Osteoblast (primary cell): ENCODE measurements at places on chromosomes 13 and 19.

DNA sequence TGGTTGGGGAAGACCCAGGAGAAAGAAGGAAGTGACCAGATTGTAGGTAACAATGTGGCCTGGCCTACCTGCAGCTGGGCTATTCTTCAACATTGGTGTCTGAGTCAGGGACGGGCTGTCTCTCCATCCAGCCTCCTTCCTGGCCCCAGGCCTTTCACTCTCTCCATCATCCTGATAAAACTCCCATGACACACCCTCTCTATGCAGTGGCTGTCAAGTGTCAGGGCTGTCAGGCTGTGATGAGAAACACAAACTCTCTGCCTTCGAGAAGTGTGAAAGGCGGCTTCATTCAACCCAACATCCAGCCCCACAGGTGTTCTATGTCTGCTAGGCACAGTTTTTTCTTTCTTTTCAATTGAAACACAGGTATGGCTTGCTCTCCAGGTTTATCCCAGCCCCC lies 153.3 kb upstream of the VSTM2B start:
- H3K4me3 ChIP-seq = no peak overlapping the region
- no peaks in the 10 kb centered on the region for H3K36me3 ChIP-seq
- no peaks in the 10 kb centered on the region for H3K4me1 ChIP-seq

DNA sequence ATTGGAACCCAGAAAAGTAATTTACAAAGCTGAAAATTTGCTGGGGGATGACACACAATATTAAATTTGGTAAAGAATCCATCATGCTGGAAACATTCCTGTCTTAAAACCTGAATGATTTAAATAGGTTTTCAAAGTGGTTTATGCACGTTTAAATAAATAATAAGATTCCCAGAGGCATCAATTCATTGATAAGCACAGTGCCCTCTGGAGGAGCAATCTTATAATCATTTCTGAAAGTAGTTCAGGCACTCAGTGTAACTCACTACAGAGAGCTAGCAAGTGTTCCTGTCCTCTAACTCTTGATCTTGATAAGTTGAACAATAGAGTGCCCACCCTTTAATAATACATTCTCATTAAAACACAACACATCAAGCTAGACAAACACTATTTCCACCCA lies 43.5 kb upstream of the SHISA2 start:
- H3K27me3 ChIP-seq = no peaks in the 10 kb centered on the region
- H3K36me3 ChIP-seq = no peaks in the 10 kb centered on the region
- H3K27ac ChIP-seq = no peak overlapping the region
- DNase-seq = no peak
- no peaks in the 10 kb centered on the region for H3K4me1 ChIP-seq

GRCh38 chr19:38642176-38642575 lies 5.3 kb upstream of the ACTN4 start:
- no peak overlapping the region for H3K4me3 ChIP-seq
- no peak for DNase-seq
- H3K27me3 ChIP-seq = no peaks in the 10 kb centered on the region

DNA sequence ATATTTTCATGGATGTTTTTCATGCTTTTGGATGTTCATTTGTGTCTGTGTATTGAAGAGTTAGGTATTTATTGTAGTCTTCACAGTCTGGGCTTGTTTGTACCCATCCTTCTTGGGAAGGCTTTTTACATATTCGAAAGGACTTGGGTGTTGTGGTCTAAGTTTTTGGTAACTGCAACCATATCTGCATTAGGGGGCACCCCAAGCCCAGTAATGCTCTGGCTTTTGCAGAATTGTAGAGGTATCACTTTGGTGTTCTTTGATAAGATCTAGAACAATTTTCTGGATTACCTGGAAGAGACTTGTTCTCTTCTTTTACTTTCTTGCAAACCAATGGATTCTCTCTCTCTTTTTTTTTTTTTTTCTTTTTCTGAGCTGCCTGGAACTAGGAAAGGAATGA lies 581.3 kb downstream of the DACH1 start:
- H3K36me3 ChIP-seq = no peaks in the 10 kb centered on the region
- H3K27ac ChIP-seq = no peak overlapping the region
- no peaks in the 10 kb centered on the region for H3K4me1 ChIP-seq
- no peaks in the 10 kb centered on the region for H3K27me3 ChIP-seq
- H3K4me3 ChIP-seq = no peak overlapping the region

DNA sequence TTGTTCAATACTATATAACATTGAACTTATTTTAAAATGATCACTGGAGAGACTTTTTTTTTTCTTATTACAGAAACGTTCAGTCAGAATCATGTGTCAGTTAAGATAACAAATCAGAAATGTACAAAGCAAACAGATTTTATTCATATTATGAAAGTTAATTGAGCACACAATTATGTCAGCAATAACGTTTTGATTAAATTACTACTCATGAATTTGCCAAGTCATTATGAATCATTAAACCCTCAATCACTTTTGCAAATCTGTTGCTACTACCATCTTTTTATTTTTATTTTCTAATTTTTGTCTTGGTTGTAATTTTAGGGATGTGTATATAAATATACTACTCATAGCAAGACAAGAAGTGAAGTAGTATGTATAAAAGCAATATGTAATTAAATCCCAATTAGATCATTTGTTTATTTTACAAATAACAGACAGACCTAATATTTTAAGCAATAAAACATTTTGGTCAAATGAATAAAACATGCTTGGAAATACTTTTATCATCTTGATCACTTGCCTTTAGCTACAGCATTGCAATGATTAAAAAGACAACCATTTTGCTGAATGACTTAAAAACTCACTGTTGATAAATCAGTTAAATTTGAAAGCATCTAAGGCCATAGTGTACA lies 893.4 kb upstream of the MIR17HG start:
- H3K4me1 ChIP-seq = no peaks in the 10 kb centered on the region
- no peak overlapping the region for H3K27ac ChIP-seq
- H3K4me3 ChIP-seq = no peak overlapping the region
- no peaks in the 10 kb centered on the region for H3K36me3 ChIP-seq
- no peak for DNase-seq

DNA sequence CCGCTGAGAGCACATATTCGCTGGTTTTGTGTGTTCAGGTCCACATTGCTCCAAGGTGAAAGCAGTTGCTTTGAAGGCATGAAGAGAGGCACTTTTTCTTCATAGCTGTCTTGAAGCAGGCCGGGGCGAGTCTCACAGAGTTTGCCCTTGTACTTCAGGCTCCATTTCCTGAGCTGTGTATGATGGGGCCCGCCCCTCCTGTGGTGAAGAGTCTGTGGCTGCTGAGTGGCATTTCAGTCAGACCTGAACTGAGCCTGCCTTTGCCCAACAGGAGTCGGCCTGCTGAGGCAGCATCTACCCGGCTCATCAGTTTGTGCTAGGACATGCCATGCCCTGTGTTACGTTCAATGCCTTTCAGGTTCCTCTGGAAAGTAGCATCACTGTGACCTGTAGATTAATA lies 44.4 kb upstream of the C1QTNF9 start:
- H3K4me3 ChIP-seq = no peak overlapping the region
- DNase-seq = no peak
- no peaks in the 10 kb centered on the region for H3K27me3 ChIP-seq
- H3K27ac ChIP-seq = no peak overlapping the region
- peaks cover under 1% of the 10 kb centered on the region for H3K4me1 ChIP-seq

DNA sequence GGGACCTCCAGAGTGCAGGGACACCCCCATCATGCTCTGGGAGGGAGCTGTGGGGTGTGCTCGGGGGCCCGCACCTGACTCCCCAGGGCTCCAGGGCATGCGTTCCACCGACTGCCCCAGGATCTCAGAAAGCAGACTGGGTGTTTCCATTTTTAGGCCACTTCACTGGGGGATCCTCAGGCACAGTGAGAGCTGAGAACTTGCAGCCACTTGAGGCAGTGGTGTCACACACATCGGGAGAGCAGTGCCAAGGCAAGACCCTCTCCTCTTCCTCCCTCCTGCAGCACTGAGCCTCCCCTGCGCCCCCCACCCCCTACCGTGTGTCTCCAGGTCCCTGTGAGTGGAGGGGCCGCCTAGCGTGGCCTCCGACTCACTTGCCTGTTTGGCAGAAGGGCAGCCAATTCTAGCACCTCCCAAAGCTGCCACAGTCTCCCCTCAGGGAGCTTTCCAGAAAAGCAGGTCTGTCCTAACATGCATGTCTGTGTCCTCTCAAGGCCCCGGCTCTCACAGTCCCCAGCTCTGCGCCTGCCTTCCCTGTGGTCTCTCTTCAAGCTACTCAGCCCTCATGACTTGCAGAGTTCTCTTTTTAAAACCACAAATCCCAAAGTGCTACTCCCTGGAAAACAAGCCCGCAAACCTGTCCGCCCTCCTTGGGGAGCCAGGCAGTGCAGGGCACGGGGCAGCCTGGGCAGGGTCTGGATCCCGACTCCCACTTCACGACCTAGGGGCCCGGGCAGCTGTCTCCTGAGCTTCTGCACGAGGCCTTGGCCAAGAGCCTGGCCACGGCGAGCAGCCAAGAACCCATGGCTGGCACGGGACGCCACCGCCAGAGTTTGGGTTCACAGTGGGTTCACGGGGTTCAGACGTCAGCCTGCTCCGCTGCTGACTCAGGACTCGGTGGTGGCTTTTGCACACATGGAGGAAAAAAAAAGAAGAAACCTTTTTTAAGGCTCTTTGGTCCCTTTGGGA lies 94.1 kb downstream of the STK24 start:
- no peaks in the 10 kb centered on the region for H3K36me3 ChIP-seq
- no peaks in the 10 kb centered on the region for H3K27me3 ChIP-seq
- H3K27ac ChIP-seq = peak overlapping the region; percentile 99

DNA sequence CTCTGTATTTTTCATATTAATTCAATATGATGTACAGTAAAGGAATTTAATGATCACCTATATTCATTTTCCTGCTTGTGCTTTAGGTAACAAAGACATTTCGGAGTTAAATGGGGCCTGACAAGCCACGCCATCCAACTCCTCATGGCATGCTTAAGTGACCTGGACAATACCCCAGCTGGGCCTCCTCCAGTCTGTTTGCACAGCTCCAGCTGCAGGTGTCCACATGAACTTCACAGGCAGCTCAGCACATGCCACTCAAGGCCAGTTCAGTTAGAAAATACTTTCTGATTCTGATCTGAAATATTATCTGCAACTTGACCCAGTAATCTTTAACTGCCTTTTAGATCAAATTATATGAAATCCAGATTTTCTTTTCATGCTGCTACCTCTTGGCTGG lies 89.6 kb upstream of the SLC15A1 start:
- no peaks in the 10 kb centered on the region for H3K36me3 ChIP-seq
- no peak for DNase-seq
- H3K4me1 ChIP-seq = peaks cover 23% of the 10 kb centered on the region

DNA sequence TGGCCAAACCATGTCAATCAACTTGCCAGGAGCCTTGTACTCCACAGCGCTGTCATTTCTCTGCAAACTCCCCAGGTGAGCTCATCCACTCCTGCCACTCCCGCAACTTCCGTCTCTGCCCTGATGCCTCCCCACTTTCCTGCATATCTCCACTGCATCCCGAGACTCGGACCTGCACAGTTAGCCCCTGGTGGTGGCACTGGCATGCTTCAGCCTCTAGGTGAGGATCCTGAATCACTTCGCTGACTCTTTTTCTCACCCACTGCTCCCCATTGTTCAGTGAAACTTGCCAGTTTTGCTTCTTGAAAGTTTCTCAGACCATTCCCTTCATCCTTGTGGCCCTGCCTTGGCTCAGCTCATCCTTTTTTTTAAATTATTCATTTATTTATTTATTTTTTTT lies 3.4 kb upstream of the CTU1 start:
- no peak for DNase-seq
- no peaks in the 10 kb centered on the region for H3K36me3 ChIP-seq
- H3K4me1 ChIP-seq = peaks cover 11% of the 10 kb centered on the region

DNA sequence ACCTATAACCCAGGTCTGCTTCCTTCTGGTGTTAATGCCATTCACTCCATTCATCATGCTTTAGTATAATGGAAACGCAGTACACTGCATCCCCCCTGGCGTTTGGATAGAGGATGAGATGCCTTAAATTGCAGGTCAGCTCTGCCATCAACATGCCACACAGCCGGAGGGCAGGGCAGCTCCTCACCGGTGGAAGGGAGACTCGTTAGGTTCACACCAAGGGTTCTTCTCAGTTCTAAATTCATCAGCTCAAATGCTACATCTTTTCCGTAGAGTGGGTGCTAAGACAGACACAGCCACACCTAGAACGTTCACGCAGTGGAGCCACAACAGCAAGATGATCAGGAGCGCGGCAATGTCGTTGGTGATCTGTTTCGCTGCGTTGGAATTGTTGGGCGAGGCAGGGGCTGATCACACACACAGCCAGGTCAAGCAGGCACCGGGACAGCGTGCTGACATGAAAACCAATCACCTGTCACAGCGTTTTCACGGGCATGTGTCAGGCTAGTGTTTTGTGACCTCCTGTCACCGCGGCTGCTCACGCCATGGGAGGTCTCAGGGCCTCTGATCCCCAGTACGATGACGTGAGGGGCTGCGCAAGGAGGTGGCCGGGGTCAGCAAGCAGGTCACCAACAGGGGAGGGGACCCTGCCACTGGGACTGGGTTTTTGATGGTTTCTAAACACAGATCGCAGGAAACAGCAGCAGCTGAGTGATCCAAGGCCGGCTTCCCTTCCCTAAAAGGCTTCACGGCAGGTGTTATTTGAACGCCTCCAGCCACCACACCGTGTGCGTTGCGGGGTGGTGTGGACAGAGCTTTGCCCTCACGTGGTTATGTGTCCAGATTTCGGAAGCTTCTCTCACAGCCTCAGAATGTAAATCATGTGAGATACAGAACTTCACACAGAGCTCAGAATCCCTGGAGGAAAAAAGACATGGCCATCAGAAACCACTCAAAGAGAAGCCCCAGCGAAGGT lies 94.3 kb upstream of the IRS2 start:
- peaks cover 4% of the 10 kb centered on the region for H3K27me3 ChIP-seq
- no peak overlapping the region for H3K27ac ChIP-seq
- no peak overlapping the region for H3K4me3 ChIP-seq
- no peak for DNase-seq
- no peaks in the 10 kb centered on the region for H3K4me1 ChIP-seq
